ENCODE measurements at places on chromosomes 5 and 9. TPM values are rescaled to one million over a fixed set of nuclear protein-coding genes. Genes with fewer than 3 reads are reported as not detected.

- H3K27ac ChIP-seq: no peak overlapping the region
- H3K36me3 ChIP-seq: no peaks in the 10 kb centered on the region
- H3K4me1 ChIP-seq: peaks cover 44% of the 10 kb centered on the region
- no peaks in the 10 kb centered on the region for H3K27me3 ChIP-seq
Measured at GRCh38 chr5:56673171-56673570, 142.2 kb upstream of the MAP3K1 start.

DNA sequence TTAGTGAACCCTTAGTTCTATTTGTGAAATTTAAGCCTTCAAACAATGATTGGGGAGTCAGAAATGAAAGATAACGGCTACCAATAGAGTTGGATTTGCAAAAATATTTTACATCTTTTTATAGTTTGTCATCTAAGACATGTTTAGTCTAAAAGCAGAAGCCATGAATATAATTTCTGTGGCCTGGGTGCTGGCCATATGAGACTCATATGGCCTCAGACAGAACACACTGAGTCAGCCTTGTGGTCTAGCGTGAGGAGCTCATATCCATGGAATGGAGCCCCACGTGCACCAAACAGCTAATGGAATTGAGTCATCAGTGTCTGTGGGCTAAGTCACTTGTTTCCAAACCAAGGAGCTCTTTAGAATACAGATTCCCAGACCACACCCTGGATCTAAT lies 240.7 kb upstream of the NREP start:
- no peaks in the 10 kb centered on the region for H3K27me3 ChIP-seq
- no peak for DNase-seq
- no peak overlapping the region for H3K4me3 ChIP-seq
- no peak overlapping the region for H3K27ac ChIP-seq
- no peaks in the 10 kb centered on the region for H3K4me1 ChIP-seq

- no peaks in the 10 kb centered on the region for H3K36me3 ChIP-seq
- no peak overlapping the region for H3K27ac ChIP-seq
- no peaks in the 10 kb centered on the region for H3K27me3 ChIP-seq
Measured at GRCh38 chr9:36035006-36035405, 1.7 kb upstream of the RECK start.

DNA sequence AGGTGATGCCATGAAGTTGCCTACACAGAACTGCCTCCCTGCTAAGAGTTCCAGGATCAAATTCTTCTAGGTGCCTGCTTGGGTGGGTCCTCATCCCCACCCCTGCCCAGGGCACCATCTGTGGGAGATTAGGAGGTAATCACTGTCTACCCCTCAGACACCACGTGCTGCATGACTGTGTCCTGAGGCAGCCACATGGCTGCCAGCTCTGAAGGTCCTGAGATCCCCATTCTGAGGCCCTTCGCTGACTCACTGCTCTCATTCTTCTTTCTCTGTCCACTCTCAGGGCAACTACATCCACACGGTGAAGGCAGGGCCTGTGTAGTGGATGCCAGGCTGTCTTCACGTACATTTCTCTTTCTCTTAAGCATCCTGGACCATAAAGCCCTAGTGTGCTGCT lies 222.9 kb upstream of the ANKRD55 start:
- peaks cover 41% of the 10 kb centered on the region for H3K4me1 ChIP-seq
- H3K36me3 ChIP-seq: no peaks in the 10 kb centered on the region
- no peak for DNase-seq
- H3K27me3 ChIP-seq: no peaks in the 10 kb centered on the region

- H3K36me3 ChIP-seq: no peaks in the 10 kb centered on the region
- DNase-seq: no peak
- no peak overlapping the region for H3K4me3 ChIP-seq
- no peak overlapping the region for H3K27ac ChIP-seq
- H3K4me1 ChIP-seq: no peaks in the 10 kb centered on the region
Measured at GRCh38 chr5:167678481-167678880, 613.0 kb upstream of the WWC1 start.

PDLIM4 gene
- total RNA-seq: not detected

All from Caco-2 (cell line).